ENCODE measurements at places on chromosomes 13 and 19. TPM values are rescaled to one million over a fixed set of nuclear protein-coding genes. Genes with fewer than 3 reads are reported as not detected.

GRCh38 chr19:11767633-11768133 lies 883 bp downstream of the ZNF441 start:
- DNase-seq: peak; percentile 30

The ADM5 gene
- 2.2 TPM for polyA plus RNA-seq

The MISP gene
- polyA plus RNA-seq: 0.21 TPM

GRCh38 chr13:85544756-85545155 lies 254.5 kb downstream of the SLITRK6 start:
- no peak for DNase-seq

DNA sequence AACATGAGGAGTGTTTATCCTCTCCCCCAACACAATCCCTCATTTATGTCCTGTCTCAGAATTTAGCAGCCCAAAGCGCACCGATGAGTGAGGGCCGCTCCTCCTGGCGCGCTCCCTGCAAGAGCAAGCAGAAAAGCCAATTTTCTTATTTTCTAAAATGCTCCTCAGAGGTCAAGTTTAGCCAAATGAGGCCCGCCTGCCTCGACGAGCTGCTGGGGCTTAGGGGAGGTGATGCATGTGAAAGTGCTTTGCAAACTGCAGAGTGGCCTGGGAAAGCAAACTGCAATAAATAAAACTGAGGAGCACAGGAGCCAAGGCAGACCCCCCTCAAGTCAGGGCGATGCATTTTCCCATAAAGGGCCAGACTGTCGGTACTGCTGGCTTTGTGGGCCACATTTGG lies 29.0 kb downstream of the CAPS start:
- no peak for DNase-seq

DNA sequence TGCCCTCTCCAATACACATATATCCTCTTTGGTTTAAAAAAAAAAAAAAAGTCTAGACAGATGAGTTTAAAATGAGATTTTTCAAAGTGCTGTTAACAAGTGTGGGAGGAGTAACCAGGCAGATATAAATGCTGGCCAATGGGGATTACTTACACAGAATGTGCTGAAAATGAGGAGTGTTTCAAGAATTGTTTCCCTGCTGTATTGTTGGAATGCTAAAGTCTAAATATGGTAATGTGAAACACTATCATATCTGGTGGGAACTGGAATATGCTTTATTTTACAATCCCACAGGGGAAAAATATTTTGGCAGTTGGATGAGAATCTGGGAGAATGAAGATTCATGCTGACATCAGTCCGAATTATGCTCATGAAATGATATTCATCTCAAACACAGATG lies 250.7 kb downstream of the DCT start:
- peak; percentile 29 for DNase-seq

The FRY gene
- polyA plus RNA-seq: 65.2 TPM

The FCAR gene
- 0.35 TPM for polyA plus RNA-seq

The OR7G3 gene
- not detected for polyA plus RNA-seq

The B3GNT8 gene
- polyA plus RNA-seq: 3.1 TPM

- DNase-seq: no peak
Measured at GRCh38 chr19:16070366-16070990, 5.8 kb upstream of the TPM4 start.

The PDE4C gene
- 7.1 TPM for polyA plus RNA-seq

The TTYH1 gene
- polyA plus RNA-seq: 3.2 TPM

- no peak for DNase-seq
Measured at GRCh38 chr13:26561651-26562511, 4.4 kb downstream of the WASF3 start.

DNA sequence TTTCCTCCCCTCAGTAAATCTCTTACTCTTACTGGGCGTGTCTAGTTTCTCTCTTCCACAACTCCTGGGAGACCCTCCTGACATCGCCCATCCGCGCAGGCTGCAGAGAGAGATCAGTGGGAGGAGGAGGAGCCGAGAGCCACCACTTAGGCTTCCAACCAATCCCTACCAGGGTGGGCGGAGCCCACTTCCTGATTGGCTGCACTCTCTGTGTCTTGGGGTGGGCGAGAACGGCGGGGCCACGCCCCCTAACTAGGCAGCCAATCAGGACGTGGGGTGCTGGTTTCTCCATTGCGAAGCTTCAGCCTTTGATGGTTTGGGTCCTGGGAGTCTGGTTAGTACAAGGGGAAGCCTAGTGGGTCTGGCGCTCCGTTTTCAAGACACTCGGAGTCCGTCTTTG lies at the start of gene PMIS2:
Gene PMIS2, plus strand, starts transcription at position 326 of the 400 bp plus-strand sequence. CDS start 87 bp downstream, outside the sequence.
- no peak for DNase-seq

The SYNE4 gene
- 0.27 TPM for polyA plus RNA-seq

GRCh38 chr13:87129602-87130300 lies 541.4 kb upstream of the SLITRK5 start:
- no peak for DNase-seq

GRCh38 chr19:18098891-18099622 lies 1.5 kb downstream of the MAST3 start:
- no peak for DNase-seq

DNA sequence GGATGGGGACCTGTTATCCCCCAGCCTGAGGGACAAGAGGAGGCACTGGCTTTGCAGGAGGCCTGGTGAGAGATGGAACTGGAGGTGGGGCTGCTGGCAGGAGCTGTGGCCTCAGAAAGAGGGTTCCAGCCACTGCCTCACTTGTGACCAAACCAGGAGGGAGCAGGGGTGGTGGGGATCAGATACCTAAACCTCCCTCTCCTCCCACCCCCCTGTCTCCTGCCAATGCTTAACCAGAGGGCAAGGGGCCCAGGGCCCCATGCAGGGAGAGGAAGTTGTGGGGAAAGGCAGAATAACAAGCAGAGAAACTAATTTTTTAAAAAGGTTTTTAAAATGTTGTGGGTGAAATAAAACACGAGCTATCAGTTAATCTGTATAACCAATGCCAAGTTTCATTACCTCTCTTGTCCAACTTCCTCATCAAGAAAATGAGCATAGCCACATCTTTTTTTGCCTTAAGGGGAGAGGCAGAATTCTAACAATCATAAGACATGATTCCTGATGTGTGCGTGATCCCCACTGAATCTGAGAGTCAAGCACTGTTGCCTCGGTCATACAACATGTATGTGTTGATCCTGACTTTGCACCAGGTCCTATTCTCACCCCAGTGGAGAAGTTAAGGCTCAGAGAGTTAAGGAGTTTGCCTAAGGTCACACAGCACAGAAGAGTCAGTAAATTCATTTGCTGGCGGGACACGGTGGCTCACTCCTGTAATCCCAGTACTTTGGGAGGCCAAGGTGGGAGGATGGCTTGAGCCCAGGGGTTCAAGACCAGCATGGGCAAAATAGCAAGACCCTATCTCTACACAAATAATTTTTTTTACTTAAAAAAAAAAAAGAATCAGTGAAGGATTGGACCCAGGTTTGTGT lies 12.9 kb downstream of the FXYD5 start:
- no peak for DNase-seq

The KBTBD6 gene
- polyA plus RNA-seq: 9.0 TPM

The SYCN gene
- not detected for polyA plus RNA-seq

DNA sequence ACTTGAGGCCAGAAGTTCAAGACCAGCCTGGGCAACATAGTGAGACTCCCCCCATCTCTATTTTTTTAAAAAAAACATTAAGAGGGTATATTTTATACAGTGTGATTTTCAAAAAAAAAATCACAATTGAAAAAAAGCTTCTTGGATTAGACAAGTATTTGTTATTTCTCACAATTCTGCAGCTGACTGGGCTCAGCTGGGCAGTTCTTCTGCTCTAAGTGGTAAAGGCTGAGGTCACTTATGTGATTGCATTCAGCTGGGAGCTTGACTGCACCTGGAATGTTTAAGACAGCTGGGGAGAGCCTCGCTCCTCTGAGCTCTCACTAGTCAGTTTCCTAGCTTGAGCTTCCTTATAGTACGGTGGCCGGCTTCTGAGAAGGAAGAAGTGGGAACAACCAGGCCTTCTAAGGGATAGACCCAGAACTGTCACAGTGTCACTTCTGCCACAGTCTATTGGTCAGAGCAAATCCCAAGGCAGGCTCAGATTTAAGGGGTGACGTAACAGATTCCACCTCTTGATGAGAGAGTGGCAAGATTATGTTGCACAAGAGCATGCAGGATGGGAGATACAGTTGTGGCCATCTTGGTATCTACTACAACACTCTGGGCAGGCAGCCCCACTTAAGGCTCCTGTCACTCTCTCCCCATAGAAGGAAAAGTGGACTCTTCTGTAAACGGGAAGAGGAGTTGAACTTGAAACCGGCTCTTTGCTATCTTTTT lies 19.7 kb upstream of the IRGC start:
- DNase-seq: no peak

GRCh38 chr19:54297759-54298305 lies 15.1 kb downstream of the LILRA5 start:
- no peak for DNase-seq

GRCh38 chr19:39918183-39918651 lies 16.2 kb downstream of the FCGBP start:
- no peak for DNase-seq

- DNase-seq: no peak
Measured at GRCh38 chr19:31110336-31110735, 238.9 kb downstream of the TSHZ3 start.

- DNase-seq: no peak
Measured at GRCh38 chr19:54014920-54015560, 23.6 kb downstream of the CACNG6 start.

DNA sequence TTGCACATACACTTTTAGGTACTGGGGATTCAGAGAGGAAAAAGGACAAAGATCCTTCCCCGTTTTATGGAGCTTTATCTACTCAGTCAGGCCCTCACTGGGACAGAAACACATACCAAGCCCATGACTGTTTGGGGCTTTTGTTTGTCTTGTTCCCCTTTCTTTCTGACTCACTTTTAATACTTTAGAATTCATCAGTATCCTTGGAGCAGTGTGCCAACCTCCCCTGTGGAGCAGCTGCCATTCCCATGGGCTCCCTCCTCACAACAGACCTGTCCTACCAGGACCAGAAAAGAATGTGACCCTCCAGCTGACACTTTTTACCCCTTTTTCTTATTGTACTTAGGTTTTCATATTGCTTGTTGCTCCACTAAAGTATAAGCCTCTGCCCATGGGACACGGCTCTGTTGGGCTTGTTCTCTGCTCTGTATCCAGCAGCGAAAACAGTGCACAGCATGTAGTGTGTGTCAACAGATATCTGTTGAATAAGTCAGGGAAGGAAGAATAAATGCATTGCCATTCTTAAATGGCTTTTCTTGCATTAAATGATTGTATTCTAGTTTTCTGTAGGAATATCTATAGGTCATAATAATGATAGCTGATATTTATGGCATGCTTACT lies 431.1 kb downstream of the EFNB2 start:
- DNase-seq: no peak

The MAP3K10 gene
- polyA plus RNA-seq: 12.3 TPM

GRCh38 chr13:113921763-113922162 lies 52.1 kb downstream of the C13orf46 start:
- DNase-seq: no peak

The ZNF610 gene
- 3.7 TPM for polyA plus RNA-seq

The CEACAM1 gene
- polyA plus RNA-seq: 2.1 TPM

DNA sequence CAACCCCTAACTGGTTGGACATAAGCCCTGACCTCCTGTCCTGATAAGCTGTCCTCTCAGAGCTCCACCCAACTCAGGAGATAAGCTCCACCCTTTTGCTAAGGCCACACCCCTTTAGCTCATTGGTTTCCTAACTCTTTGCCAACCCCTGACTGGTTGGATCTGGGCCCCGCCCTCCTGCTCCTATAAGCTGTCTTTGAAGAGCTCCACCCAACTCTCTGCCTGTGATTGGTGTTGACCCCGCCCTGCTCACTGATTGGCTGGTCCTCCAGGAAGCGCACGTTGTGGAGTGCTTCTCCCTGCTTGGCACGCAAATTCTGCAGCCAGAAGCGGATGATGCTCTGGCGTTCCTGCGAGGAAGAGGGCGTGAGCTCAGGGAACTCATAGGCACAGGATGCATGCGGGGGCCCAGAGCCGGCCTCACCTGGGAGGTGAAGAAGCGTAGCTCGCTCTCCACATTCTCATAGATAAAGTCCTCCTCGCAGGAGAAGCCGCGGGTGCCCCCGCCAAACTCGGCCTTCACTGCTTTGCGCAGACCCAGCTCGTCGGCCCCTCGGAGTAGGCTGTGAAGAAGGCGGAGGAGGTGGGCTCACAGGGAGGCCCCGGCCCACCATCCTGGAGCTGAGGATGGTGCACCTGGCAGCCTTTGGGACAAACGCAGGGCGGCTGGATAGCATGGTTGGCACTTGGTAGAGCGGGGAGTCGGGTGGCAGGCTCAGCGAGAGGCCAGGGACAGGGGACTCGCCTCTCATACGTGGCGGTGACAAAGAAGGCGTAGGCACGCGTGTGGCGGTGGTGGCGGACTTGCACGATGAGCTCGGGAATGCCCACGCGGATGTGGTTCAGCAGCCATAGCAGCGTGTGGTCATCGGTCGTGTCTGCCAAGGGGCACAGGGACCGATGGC lies 1.7 kb downstream of the ANO8 start:
- DNase-seq: no peak

The APOC1 gene
- polyA plus RNA-seq: 25.3 TPM

DNA sequence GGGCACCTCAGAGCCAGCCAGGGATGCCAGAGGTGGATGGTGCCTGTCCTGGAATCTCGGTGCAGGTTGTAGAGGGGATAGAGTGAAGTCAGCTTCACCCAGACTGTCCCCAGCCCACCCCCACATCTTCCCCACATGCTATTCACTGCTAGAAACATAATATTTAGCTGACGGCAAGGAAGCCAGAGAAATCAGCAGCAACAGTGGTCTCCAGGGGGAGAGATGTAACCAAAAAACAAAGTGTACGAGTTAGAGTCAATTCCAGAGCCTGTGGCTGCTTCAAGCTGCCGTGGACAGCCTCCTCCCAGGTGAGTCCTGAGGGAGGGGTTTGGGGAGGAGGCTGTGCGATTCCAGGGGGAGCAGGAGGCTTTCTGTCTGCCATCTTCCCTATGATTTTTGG lies 97.6 kb downstream of the ZNF536 start:
- DNase-seq: no peak

DNA sequence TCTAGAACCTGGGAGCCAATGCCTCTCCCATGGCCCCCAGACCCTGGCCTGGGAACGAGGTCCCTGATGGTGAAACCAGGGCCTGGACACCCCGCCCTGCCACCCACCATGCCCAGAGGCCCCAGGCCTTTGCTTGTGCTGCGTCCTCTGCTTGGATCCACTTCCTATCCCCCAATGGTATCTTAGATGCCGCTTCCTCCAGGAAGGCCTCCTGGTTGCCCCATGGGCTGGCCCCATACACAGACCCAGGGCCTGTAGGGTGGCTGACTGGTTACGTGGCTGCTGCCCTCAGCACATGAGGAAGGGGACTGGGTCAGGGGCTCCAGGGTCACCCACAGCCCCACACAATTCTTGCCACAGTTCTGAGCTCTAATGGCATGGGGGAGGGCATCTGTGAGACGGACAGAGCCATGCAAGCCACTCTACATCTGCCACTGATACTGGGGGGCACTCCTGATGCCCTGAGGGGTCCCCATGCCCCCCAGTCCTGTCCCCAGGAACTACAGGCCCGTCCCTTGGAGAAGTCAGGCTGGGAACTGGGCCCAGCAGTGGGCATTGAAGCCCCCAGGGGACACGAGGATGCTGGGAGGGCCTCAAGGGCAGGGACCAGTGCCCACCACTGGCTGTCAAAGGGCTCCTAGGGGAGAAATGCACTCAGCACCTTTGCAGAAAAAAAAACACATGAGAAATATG lies 5.0 kb downstream of the RPL36 start:
- DNase-seq: no peak
